ENCODE measurements at places on chromosomes 16 and 17.

DNA sequence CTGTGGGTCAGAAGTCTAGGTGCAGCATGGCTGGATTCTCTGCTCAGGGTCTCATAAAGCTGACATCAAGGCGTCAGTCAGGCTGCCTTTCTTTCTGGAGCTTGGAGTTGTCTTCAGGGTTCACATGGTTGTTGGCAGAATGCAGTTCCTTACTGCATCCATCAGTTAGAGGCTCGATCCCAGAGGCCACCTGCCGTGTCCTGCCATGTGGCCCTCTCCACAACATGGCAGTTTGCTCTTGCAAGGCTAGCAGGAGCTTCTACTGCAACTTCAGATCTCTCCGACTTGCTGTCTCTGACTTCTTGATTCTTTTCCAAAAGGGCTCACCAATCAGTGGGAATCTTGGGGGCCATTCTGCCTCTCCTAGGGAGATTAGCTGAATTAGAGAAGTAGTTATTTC is 11.9 kb downstream of the PITPNC1 start:
- DNase-seq, result no peak

GRCh38 chr16:77531752-77532151 is 96.9 kb upstream of the ADAMTS18 start:
- no peak for DNase-seq

DNA sequence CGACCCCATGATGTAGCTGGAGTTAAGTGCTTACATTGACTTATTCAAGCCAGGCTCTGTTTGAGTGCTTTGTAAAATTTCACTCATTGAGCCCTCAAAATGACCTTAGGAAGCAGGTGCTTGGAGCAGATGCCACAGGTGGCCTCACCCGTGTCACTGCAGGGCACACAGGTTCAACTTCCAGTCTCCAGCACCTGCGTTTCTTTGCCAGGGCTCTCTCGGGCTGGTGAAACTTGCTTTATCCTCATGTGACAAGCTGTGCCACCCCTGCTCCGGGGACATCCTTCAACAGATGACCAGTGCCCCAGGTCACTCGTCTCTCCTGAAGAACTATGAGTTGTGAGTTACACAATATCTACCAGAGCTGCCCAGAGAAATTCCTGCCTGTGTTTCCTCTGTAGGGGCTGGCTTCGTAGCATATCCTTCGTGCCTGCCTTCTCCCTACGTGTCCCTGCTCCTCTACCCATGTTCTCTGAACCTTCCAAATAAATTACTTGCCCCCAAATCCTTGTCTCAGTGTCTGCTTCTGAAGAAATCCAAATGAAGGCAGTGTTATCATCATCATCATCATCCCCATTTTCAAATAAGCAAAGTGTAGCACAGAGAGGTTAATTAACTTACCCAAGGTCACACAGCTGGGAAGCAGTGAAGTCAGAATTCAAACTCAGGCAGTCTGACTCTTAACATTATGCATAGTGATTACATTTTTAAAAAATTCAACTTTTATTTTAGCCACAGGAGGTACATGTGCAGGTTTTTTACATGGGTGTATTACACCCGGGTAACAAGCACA is 352.5 kb downstream of the NPIPA8 start:
- DNase-seq, result no peak

GRCh38 chr17:68052810-68053209 is 17.3 kb downstream of the KPNA2 start:
- no peak for DNase-seq

DNA sequence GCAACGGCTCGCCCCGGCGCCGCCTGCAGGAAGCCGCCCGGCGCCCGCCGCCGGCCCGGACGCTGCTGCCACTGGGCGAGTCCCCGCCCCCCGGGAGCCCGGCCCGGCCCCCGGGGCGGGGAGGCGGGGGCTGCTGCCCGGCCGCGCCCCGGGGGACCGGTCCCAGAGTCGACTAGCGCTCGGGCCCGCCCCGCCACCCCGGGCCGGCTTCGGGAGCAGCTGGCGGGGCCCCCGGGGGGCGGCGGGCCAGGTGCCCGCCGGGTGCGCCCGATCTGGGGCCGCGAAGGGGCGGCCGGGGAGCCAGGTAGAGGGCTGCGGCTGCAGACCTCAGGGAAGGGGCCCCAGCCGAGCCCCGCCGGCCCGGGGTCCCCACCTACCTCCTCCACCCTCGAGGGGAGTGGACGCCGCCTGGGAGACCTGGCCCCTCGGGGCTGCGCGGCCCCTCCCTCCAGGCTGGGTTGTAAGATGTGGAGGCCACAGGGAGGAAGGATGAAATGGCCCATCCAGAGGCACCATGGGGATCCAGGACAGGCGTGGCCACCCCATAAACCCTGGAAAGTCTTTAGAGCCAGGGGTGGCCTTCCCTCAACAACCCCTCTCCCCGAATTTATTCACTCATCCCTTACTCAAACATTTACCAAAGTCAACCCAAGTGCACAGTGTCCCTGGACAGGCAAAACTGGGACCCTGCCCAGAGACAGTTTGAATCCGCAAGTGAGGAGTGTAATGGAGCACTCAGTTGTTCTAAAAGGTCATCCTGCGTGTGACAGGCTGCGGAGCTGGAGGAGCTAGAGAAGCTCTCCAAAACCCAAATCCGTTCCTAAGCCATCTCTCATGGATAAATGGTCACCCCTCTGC is at the start of gene CDYL2:
Gene CDYL2 (minus strand): TSS at position 73 of the 858 bp plus-strand sequence. CDS start 425 bp downstream, outside the sequence.
- DNase-seq, result no peak

- DNase-seq, result no peak
Measured at GRCh38 chr16:66240631-66241395, 125.7 kb upstream of the CDH5 start.

DNA sequence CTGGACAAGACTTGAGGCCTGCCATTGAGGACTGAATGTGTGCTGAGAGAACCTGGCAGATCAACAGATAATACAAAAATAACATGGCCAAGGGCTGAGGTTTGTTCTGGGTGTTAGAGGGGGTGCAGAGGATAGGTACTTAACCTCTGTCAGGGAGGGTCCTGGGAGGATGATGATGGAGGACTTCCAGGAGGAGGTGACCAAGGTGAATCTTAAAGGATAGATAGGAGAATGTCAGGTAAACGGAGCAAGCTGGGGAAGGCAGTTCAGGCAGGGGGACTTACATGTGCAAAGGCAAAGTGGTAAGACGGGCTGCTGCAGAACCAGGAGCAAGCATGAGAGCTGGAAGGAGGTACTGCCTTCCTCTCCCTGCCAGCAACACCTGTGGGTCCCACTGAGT is 119.8 kb upstream of the PLCG2 start:
- DNase-seq, result no peak

DNA sequence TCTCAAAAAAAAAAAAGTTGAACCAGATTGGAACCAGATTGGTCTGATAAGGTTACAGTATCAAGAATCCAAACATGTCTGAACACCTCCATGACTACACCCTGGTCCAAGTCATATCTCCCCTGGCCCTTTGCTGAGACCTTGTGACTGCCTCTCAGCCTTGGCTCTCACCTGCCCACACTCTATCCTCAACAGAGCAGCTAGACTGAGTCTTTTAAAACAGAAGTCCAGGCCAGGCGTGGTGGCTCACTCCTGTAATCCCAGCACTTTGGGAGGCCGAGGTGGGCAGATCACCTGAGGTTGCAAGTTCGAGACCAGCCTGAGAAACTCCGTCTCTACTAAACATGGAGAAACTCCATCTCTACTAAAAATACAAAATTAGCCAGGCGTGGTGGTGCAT is 91.7 kb downstream of the AIPL1 start:
- DNase-seq, result no peak

DNA sequence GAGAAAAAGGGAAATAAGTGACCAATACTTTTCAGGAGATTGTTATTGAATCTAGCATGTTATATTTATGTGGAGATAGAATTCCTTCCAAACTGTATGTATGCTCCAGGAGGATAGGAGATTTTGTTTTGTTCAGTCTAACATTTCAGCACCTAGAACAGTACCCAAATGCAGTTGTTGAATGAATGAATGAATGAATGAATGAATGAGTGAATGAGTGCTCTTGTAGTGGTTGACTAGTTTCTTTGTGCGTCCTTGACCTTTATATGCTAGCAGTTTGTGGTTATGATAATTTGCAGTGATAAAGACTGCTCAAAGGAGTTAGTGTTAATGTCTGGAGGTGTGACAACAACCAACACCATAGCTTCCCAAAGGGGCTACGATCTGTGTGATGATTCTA is 663.5 kb upstream of the GOT2 start:
- no peak for DNase-seq
